Activated T-helper 9 cell treated with anti-CD3 and anti-CD28 coated beads, Interleukin-2, amount 50 U/mL, for 16 hours (primary cell): ENCODE measurements at places on chromosomes 5 and 9.

GRCh38 chr5:158903006-158903405 is 196.7 kb downstream of the EBF1 start:
- no peak for DNase-seq

DNA sequence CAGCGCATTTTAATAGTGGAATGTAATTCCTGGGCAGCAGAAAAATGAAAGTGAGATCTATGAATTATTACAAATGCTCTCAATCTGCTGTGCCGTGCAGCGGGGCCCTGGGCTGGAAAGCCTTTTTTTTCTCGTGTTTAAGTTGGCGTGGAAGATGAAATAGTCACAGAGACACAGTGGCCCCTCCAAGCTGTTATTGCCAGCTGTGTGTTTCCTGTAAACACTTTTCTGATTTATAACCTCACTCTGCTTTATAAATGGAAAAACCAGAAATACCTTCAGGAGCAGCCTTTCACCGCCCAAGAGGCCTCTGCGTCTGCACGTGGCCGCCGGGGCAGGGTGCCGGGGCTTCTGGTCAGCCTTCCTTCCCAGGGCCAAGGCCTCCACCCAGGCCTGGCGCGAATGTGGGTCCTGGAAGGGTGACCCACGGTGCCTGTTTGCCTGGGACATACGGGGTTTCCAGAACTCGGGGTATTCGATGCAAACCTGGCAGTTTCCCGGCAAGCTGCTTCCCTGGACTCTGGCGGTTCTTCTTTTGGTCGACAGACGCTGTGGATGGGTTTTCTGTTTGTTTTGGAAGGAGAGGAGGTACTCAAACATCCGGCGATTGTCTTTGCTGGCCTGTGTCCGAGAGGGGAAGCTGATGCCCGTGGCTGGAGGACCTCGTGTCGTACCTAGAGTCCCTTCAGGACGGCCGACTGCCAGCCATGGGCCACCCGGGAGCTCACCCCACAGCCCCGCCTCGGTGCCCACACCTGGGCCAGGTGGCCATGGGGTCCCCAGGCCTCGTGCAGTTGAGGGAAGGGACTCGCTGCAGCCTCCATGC is 256.7 kb downstream of the PARP8 start:
- no peak for DNase-seq

DNA sequence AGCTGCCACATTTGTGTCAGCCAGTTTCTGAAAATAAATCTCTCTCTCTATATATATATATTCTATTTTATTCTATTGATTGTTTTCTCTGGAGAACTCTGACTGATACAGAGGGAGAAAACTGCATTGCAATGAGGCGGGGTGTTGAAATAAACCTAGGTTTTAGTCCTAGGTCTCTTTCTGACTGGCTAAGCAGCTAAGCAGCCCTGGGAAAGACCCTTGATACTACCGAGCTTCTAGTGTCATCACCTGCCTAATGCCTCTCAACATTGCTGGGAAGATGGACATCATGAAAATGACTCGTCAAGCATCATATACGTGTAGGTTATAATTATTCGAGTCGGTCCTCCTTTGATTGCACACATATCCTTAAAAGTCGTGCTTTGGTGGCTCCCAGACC is 166.5 kb upstream of the IL12B start:
- no peak for DNase-seq

DNA sequence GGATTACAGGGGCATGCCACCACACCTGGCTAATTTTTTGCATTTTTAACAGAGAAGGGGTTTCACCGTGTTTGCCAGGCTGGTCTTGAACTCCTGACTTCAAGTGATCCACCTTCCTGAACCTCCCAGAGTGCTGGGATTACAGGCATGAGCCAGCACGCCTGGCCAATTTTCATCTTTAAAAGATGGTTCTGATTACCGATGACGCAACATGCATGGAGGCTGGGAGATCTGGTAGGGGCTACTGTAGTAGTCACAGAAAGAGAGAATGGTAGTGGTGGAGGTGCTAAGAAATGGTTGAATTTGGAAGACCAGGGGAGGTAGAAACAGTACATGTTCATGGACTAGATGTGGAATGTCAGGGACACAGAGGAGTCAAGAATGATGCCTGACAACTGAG is 22.4 kb upstream of the RETREG1 start:
- DNase-seq: no peak

DNA sequence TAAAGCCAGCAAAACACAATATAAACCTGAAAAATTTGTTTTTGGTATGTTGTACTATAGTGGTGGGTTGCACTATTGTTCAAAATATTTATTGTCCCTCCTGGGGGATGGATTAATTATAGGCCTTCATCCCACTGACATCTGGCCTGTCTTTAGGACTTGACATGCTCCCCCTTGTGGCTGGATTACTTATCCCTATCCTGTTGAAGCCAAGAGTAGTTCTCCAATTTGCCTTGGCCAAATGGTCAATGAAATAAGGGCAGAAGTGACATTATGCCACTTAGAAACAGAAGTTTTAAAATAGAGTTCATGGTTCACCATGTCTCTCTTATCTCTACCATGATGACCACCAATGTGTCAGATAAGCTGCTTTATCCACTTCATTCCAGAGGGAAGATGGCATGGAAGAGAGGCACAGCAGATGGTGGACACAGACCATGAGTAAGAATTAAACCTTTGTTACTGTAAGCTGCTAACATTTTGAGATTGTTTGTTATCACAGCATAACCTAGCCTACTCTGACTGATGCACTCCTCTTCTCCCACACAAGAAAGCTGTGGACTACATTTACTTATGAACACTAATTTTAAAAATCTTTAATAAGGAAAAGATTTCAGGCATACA is 29.2 kb upstream of the ARHGEF28 start:
- no peak for DNase-seq

DNA sequence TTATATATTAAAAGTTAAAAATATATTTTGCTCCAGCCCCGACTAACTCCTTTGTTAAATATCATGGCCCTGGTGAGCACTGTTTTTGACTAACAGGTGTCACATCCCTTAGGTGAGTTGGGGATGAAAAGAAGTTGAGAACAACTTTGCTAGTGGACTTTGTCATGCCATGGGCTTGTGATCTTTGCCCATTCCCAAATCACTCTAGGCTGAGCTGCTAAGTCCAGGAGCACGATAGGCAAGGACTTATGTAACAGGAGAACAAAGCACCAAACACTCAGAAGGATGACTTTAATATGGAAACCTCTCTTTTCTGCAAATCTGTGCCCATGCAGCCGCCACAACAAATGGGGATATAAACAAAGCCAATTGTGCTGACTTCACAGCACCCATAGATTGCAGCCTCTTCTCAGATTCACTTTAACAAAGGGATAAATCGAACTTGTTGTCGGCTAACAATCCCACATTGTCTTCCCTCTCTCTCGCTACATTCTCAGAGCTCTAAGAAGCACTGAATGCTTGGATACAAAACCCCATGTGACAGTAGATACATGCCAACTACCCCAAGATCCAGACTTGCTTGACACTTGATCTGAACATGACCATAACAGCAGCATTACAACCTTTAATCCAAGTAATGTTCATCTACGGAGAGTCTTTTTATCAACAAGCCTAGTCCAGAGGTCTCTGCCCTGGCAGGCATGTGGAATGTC is 86.8 kb upstream of the CD180 start:
- no peak for DNase-seq

DNA sequence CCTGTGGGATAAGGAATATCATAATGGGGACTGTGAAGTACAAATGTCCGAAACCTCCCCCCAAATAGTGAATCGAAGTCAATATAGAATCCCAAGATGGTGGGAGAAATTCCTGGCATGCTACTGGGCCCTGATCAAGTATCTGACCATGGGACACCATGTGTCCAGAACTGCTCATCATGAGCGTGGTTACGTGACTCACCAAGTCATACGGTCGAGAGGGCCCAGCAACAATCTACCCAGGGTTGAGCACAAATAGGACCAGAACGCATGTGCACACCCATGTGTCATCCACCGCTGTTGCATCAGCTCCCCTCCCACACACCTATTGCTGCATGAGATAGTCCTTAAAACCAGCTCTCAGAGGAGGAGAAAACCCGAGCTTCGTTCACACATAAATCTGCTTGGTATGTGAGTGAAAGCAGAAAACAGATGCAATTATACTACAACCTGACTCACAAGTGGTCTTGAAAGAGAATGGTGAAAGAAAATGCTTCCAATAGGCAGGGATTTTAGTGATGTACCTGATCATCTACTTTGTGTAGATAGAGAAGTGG is 353.2 kb downstream of the CWC27 start:
- DNase-seq: no peak

- DNase-seq: no peak
Observed at GRCh38 chr5:118891252-118891651, 97.1 kb downstream of the DTWD2 start.

DNA sequence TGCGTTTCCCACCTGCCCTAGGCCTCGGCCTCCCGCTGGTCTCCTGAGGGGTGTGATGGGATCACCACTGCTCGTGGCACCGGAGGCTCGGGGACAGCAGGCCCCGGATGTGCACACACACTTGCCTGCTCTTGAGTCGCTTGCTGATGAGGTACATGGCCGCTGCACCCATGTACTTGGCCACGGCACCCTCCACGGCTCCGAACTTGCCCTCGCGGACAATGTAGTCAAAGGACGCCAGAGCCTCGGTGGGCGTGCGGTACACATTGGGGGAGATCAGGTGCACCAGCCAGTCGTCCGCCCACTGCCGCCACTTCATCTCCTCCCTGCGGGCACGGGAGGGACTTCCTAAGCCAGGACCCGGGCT is 4.7 kb downstream of the PTGES2 start:
- no peak for DNase-seq

GRCh38 chr9:83146325-83146724 is 83.4 kb upstream of the RASEF start:
- DNase-seq: no peak

GRCh38 chr5:39662945-39663344 is 238.2 kb upstream of the DAB2 start:
- DNase-seq: no peak

DNA sequence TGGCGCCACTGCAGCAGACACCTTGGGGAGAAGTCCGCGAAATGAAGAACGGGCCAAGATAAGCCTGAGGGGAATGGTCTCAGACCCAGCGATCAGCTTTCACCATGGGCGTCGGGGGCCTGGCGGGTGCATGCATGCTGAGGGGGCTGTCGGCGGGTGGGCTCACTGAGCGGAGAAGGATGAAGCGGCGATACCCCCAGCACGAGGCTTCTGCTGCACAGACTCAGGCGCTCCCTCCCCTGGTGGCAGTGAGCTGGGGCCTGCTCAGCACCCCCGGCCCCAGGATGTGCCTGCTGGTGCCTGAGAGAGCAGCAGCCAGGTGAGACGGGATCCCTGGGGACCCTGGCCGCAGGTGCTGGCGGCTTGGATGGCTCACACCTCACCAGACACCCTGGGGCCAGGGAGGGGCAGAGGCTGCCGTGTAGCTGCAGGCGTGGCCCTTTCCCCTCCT is 31.2 kb downstream of the CEP72 start:
- DNase-seq: no peak

DNA sequence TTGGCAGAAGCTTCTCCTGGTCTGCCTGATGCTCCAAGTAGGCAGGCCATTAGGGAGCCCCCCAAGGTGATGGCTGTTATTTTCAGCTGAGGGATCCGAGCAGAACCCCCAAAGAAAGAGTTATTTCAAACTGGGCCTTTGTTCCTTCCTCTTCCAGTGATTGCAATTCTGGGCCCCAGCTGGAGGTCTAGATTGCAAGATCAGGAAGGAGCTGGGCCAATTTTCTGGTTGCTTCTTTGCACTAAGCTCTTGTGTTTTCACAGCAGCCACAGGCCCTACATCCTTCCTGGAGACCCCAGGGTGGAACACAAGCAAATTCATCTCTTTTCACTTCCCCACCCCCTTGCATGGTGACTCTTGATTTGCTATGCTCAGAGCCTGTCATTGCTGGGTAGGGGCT is 215.0 kb downstream of the SEMA6A start:
- DNase-seq: no peak

GRCh38 chr9:109743696-109744095 is 36.3 kb upstream of the PALM2AKAP2 start:
- no peak for DNase-seq

- DNase-seq: no peak
Observed at GRCh38 chr5:103355579-103355978, 97.0 kb downstream of the MACIR start.

DNA sequence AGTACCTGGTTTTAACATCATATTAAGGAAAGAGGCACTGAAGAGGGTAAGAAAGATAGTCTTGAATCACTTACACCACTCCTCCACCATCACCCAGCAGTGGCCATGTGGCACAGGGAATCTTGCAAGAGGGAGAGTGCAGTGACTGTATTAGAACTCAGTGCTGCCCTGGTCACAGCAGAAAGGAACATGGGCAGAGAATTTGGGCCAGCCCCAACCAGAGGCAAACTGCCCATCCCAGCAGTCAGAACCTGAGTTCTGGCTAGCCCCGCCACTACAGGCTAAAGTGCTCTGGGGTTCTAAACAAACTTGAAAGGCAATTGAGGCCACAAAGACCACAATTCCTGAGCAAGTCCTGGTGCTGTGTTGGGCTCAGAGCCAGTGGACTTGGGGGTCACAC is 16.7 kb upstream of the EFNA5 start:
- no peak for DNase-seq

DNA sequence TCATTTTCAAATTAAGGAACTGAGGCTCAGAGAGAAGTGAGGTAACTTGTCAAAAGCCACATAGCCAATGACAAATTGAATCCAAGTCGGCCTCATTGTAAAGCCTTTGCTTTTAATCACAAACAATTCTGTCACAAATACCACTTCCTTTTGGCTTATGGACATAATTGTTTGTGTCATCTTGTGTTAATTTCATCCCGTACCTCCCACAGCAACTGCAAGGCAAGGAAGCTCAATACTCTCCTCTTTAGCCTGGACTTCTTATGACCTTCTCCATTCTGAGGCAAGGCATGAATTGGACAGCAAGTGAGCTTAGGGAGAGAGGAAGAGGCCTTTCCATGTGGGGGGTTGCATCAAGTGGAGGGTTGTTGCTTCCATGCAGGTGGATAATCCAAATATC is 62.2 kb upstream of the SLC2A8 start:
- no peak for DNase-seq

DNA sequence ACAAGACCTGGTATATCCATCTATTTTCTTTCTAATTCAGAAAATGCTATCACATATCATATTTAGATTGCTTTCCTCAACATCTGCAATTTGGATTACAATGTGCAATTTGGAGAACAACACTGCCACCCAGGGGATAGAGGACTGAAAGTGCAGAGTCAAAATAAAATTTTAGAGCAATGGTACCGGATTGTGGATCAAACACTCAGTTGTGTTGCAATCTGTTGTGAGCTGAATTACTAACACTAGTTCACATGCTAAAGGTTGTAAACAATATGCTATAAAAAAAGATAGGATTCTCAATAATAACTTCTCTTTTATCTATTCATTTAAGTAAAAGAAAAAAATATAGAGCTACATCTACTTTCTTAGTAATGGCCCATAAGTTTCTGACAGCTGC is 11.9 kb upstream of the SRFBP1 start:
- no peak for DNase-seq

DNA sequence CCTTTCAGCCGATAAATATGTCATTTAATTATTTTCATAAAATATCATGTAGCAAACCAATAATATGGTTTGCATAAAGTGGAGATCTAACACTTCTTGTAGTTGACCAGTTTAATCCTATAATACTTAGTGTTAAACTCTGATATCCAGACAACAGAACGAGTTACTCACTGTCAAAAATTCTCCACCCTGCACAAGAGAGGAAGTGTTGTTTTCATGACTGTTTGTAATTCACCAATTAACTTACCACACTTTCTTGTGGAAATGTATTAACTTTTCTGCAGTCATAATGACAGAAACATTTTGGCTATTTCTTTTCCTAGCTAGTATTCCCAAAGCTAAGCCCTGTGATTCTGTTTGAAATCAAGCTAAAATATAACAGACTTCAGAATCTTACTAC is 555.3 kb upstream of the FTMT start:
- DNase-seq: no peak

GRCh38 chr9:135016037-135016640 is 71.3 kb upstream of the OLFM1 start:
- no peak for DNase-seq
